ENCODE measurements at places on chromosomes 4 and X.

GRCh38 chr4:95162867-95163266, 385.9 kb downstream of the UNC5C start:
- DNase-seq, result no peak

DNA sequence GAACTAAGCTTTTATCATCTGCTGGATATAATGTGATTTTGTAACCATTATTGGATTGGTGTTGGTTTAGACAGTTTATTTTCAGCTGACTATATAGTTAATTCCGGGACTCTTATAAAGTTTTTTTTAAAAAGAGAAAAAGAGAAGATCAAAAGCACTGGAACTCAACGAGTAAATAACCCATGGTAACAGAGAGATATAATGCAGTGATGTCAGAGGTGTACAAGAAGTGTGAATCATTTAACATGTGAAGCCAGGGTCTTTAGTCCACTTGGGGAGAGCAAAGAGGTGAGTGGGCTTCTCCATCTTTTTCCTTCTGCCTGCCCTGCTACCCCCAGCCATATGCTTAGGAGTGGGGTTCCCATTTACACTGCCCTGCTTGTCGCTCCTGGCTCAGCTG, 3.2 kb downstream of the TMEM165 start:
- no peak for DNase-seq

DNA sequence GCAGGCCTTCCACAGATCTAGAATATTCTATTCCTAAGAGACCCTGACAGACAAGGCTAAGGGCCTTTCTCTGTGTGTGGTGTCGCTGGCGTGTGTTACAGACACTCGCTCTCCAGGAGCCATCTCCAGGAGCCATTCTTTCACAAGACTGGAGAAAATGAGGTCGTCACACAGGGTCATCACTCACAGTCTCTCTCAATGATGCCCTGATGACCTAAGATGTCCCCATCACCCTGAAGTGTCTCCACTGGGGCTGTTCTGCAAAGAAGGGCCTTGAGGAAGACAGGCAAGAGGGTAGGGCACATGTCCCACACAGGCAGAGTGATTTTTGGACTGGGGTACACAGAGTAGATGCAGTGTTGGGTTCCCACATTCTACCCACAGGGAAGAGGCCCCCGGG, 34.7 kb downstream of the ZFYVE28 start:
- no peak for DNase-seq

GRCh38 chr4:94216394-94216793, 8.7 kb downstream of the SMARCAD1 start:
- DNase-seq, result no peak

DNA sequence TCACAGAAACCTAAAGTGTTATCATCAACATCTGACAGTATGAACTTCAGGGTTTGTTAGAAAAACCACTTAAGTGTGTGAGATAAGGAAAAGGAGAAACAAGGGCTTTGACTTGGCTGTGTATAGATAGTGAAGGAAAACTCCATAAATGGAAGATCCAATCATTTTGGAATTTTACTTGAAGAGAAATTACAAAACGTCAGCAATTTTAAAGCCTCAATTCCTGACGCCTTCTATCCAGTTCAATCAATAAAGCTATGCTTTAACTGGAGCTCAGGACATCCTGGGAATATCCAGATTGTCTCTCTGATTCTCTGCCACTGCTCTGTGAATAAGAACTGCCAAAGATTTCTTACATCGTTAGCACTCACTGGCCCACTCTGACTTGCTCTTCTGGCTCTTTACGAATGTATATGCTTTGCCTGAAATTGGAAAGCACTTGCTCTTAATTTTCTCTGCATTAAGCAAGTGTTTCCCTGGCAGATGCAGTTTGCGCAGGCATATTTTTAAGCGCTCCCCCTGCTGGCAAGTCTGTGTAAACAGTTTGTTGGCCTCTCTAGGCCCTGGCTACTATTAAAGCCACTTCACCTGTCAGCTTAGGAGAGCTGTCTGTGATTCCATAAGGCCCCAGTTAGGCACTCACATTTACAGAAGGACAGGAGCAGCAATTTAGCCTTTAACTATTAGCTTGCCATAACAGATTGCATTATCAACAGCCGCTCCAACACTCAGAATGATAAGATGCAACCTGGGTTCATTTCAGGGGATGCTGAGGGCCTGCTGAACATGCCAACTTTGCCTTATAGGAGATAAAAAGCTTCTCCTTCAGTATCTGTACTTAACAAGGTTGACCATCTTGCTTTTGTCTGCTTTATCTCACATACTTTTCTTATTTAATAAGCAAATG, 251.4 kb upstream of the DDX53 start:
- peak; percentile 6 for DNase-seq

- DNase-seq, result no peak
Measured at GRCh38 chr4:80173401-80173800, 23.9 kb upstream of the PRDM8 start.

DNA sequence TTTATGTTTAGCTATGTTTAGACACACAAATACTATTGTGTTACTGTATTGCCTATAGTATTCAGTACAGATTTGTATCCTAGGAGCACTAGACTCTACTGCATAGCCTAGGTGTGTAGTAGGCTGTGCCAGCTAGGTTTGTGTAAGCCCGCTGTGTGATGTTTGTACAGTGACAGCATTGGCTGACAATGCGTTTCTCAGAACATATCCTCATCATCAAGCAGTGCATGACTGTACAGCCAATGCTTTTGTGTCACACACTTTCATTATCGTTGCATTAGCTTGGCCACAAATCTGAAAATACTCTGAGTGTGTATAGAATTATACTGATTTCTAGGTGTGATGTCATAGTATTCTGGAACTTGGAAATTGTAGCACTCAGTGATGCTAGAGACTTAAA, 63.4 kb downstream of the CLDN34 start:
- no peak for DNase-seq

DNA sequence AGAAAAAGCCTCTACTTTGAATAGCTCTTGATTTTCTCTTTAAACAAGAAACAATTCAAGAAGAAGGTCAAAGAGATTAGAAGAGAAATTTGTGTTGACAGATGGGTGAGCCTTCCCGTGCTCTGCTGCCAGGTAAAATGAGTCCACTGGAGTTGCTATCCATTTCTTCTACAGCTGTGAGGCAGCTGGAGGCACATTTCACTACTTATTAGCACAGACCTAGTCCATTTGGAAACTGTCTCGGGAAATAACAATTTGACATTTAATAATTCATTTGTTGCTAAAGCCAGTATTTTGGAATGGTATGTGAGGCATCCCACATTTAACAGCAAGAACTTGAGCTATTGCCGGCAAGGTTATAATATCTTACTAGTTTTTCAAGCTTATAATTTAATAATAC, 396.8 kb upstream of the GRIA3 start:
- DNase-seq, result no peak

DNA sequence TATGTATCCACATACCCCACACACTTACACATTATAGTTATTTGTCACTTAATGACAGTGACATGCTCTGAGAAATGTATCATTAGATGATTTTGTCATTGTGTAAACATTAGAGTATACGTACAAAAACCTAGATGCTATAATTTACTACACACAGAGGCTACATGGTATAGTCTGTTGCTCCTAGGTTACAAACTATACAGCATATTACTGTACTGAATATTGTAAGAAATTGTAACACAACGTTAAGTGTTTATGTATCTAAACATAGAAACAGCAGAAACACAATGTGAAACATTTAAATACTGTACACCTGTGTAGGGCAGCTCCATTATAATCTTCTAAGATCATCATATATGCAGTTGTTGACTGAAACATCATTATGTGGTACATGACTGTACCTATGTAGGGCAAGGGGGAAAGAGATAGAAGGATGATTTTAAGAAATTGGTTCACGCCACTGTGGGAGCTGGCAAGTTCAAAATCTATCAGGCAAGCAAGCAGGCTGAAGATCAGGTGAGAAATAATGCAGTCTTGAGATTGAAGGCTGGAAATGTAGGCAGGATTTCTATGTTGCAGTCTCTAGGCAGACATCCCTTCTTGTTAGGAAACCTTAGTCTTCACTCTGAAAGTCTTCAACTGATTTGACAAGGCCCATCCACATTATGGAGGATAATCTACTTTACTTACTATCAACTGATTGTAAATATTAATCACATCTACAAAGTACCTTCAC, 78.0 kb upstream of the CPEB2 start:
- DNase-seq, result no peak

DNA sequence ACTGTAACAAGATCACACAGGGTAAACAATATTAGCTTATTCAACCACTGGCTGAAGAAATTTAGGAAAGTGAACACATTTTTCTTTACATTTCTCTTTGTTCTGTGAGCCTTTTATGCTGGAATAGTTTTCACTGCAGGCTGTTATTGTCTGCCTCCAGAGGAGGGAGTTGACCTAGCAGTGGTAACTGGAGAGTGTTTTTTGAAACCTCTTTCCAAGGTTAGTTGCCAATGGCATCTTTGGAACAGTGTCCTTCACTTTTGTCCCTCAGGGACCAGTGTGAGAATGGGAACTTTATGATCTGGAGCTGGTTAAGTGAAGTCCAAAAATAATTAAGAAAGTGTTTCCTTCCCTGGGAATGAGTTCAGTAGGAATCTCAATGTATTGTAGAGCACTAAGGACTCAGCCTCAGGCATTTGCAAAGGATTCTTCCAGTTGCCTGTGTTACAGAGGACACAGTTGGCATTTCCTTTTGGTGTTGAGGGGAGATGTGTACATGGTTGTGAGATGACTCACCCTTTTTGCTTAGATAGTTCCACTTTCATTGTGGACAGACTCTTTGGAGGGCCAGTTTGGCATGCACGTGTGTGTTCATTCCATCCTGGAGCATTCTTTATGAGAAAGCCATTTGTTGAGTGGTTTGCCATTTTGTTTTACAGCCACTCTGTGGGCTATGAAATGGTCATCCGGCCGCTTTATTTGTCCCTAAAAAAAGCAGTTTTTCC, 61.3 kb downstream of the AR start:
- no peak for DNase-seq

DNA sequence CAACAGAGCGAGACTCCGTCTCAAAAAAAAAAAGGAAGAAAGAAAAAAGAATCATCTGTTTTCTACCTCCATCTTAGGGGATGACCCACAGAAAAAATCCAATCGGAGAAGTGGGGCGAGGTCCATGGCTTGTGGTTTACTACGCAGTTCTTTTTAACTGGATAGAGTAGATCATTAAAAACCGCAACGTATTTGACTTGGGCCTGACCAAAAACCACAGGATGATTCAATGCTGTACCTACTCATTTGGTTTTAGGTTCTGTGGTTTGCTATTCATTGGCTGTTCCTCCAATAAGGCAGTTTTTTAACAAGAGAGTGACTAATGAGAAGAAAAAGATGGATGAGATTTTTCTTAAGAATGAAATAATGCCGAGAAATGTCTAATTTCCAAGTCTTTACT, 83.7 kb downstream of the FREM3 start:
- no peak for DNase-seq

DNA sequence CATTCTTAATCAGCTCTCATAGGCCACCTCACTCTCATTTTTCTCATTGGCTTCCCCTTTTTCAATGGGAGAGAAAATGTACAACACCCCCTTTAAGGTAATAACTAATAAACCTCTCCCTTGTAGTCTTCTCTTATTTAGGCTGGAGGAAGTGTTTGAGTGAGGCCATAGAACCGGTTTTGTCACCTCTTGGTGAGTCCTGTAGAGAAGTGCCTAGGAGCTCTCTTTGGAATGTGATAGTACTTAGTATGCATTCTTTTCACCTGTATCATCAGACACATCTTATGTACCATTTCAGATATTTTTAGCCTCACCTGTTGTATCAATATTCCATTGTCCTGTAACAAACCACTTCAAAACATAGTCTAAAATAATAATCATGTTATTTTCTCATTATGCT, 3.5 kb upstream of the TAB3 start:
- no peak for DNase-seq

- no peak for DNase-seq
Measured at GRCh38 chr4:140799686-140800225, 43.6 kb upstream of the TBC1D9 start.

DNA sequence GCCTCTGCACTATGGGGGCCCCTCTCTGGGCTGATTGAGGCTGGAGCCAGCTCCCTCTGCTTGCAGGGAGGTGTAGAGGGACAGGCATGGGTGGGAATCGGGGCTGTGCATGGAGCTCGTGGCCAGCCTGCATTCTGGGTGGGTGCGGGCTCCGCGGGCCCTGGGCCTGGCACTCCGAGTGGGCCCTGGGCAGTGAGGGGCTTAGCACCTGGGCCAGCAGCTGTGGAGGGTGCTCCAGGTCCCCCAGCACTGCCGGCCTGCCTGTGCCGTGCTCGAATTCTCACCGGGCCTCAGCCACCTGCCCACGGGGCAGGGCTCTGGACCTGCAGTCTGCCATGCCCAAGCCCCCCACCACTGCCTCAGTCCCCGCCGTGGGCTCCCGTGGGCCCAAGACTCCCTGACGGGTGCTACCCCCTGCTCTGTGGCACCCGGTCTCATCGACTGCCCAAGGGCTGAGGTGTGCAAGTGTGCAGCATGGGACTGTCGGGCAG, 681.2 kb downstream of the PDHA2 start:
- no peak for DNase-seq

DNA sequence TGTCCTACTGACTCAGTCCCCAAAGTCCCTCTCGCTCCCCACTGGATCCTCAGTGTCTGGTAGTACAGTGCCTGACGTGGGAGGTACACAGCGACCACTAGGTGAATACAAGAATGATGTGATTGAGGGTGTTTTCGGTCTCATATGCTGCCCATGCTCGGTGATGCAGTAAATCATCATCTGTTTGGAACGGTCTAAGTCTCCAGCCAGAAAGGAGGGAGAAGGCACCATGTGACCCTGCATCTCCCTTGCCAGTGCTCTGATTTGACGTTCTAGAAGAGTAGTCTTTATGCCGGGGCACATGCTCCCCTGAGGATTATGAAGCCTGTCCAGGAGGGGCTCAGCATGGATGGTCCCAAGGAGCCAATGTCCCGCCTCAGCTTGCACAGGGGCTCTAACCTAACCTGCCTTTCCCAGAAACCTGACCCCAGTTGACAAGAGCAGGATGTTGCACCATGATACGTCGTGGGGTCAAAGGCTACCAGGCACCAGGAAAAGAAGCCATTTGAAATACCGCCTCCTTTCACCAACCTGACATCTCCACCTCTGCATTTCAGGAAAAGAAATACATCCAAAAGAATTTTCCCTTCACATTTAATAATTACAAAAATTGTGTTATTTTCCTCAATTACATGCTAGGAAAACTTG, 13.8 kb upstream of the PLXNB3 start:
- DNase-seq, result no peak

DNA sequence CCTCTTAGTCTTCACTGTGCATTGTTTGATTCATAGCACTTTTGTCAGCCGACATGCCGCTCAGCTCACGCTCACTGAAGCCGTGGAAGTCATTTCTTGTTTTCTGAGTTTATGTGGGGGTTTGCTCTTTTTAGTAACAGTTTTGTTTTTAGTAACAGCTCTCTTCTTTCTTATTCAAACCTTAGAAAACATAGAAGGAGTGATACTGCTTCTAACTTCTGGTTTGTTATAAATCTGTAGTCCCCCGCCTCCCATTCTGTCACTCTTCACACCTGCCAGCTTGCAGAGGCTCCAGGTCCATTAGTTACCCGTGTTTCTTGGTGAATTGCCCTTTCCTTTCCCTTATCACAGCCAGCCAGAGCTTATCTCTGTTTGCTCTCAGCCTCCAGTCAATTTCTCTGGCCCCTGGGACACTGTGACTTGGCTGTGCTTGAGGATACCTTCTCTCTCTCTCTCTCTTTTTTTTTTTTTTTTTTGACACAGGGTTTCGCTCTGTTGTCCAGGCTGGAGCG, 50.5 kb downstream of the GRK4 start:
- DNase-seq, result no peak
